ENCODE measurements at places on chromosomes 13 and 19.

DNA sequence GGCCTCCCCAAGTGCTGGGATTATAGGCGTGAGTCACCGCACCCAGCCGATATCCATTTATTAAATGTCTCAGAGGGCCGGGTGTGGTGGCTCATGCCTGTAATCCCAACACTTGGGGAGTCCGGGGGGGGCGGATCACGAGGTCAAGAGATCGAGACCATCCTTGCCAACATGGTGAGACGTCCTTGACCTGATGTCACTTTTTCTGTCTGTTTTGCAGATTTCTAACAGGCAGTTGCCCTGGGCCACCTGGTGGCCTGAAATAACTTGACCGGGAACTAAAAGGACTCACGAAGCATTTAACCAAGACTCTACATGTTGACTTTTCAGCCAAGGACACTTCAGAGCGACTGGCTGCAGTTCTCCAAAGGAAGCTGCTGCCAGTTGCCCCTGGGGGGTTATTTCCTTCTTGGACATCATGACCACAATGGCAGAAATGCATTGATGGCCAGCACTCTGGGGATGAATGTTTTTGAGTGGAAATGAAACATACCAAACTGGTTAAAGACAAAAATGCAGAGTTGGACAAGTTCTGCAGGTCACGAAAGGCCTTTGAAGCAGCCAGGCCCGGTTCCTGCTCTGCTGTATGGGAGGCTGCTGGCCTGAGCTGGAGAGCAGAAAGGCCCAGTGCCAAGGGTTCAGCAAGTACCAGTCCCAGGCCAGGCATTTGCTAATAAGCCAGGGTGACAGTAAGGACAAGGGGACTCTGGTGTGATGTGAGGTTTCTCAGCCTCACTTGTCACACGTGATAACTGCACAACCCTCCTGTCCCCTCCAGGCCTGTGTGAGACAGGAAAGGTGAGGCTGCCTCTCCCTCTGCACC, 8.3 kb downstream of the ZNF837 start:
- DNase-seq = no peak

GRCh38 chr19:55157064-55157908, at the start of gene TNNI3:
Gene TNNI3 (minus strand): TSS chr19:55157732. CDS start chr19:55157589, 143 bp downstream.
- DNase-seq = no peak

- no peak for DNase-seq
Measured at GRCh38 chr13:92912629-92913028, 314.0 kb upstream of the GPC6 start.

DNA sequence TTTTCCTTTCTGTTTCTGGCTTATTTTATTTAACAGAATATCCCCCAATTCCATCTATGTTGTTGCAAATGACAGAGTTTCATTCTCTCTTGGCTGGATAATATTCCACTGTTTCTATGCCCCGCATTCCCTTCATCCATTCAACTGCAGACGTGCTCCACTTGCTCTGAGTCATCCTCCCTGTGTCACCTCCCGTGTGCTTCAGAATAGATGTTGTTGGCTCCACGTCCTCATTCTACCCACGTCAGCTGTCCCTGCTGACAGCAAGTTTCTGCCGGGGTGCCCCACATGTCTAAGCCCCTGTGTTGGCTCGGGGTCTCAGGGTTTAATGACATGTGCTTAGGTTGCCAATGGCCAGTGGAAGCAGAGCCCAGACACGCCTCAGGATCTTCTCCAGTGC, 1041.0 kb downstream of the UQCRFS1 start:
- no peak for DNase-seq

DNA sequence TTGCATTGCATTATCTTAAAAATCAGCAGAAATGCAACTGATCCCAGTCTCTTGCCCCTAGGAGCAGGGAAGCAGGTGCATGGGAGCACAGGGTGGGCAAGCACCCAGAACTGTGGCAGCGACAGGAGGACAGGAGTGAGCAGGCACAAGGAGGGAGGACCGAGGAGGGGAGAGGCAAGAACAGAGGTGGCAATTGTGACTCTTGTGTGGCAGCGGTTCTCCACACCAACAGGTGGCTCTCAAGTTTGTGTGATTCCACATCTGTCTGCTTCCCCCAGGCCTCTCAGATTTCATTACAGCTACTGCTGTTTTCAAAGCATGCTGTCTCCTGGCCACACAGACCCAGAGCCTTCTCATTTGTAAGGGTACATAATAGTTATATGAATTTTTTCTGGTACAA, 108.5 kb downstream of the STK24 start:
- no peak for DNase-seq

DNA sequence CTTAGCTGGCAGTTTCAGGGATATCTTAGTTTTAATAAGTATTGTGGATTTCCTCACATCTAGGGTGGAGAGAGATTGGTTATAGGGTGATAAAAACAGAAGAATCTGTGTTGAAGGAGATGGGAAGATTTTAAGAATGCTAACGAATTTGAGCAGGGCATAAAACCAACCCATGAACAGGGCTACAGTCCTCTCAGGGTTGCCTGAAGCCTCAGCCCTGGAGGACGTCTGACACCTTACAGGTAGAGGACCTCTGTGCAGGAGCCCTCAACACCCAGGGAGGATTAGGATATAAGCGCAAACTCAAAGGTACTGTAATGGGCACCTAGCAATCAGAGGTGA, 461 bp upstream of the WASF3 start:
- no peak for DNase-seq

GRCh38 chr19:42285988-42286348, 16.0 kb upstream of the PRR19 start:
- DNase-seq = no peak

DNA sequence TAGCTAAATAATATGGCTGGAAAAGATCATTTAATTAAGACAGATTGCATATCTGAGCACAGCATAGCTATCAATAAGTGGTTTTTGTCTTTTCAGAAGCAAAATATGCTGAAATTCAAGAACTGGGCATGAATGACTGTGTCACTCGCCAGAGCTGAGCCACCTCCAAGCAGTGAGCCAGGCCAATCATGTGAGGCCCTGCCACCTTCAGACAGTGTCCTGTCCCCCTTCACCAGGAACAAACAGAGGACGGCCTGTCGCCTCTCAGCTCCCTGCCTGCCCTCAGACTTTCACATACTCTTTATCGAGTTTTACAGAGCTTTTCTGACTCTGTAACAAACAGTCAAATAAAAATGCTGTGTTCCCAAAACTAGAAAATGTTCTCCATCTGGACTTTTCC, 171.0 kb upstream of the TSC22D1 start:
- DNase-seq = no peak

DNA sequence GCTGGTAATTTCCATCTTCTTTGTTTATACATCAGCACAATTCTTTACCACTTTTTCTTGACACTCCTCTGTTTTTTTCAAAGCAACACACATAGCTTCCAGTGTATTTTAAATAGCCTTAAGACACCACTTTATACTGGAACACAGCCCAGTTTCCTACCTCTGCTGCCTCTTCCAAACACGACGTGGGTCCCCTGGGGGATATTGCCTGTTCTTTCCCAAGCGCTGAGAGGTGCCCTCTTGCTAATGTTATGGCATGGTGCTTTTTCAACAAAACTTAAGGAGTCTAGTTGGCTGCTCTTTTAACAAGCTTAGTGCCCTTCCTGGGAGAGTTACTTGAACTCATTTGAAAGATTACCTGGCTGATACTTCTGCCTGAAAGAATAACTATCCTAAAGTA, 112.7 kb downstream of the OLFM4 start:
- no peak for DNase-seq

- no peak for DNase-seq
Measured at GRCh38 chr13:105937451-105937850, 598.0 kb downstream of the EFNB2 start.

GRCh38 chr13:67048084-67048820, 181.9 kb downstream of the PCDH9 start:
- DNase-seq = no peak

DNA sequence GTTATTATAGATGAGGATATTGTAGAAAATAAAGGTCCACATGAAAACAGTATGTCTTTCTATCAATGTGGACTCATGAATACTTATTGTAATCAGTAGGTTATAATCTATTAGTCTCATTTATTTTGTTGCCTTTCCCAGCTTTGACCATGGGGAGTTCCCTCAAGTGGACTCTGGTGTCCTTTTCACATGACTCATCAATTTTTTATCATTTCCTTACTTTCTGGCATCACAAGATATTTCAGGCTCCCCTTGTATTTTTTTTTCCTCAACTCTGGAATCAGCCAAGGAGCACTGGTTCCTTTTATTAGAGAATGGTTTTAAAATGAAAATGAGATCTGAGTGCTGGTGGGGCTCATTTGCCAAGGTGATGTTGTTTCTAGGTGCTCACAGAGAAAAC, 63.4 kb upstream of the DIAPH3 start:
- no peak for DNase-seq

- no peak for DNase-seq
Measured at GRCh38 chr19:3094601-3095440, 659 bp downstream of the GNA11 start.

DNA sequence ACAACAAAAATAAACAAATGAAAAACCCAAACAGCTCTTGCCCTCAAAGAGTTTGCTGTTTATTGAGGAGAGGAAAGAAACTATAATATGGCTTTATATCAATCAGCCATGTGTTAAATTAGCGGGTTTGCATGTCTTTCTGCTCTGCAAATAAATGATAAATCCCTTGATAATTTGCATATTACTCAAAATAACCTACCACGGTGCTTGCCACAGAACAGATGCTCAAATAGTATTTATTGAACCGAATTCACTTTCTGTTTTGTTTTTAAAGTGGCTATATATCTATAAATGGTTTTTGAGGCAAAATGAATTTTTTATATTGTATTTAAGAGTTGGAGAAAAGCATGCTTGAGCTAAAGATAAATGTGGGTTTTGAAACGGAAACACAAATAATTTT, 428.1 kb downstream of the ITGBL1 start:
- DNase-seq = no peak

DNA sequence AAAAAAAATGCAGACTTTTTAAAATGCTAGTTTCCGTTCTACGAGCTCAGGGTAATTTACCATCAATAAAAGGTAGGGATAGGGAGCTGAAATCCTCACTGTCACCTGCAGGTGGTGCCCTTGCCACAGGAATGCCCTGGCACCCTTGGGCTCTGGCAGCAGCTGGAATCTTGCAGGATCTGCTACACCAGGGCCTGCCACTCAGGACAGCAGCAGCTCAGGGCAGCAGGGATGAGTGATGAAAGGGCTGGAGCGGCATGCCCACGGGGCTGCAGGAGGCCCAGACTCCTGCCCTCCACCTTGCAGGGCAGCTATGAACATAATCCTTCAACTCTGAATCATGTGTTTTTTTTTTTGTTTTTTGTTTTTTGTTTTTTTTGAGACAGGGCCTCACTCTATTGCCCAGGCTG, 54.0 kb downstream of the GNG7 start:
- peak; percentile 85 for DNase-seq

DNA sequence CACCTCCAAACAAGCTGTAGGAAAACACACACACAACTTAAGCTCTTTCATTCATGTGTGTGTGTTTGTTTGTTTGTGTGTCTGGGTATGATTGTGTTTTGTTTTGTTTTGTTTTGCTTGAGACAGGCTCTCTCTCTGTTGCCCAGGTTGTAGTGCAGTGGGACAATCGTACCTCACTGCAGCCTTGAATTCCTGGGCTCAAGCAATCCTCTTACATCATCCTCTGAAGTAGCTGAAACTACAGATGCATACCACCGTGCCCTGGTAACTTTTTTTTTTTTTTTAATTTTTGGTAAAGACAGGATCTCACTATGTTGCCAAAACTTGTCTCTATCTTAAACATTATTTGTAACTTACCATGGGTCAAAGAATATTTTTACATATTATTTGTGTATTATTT, 431.7 kb downstream of the SLITRK1 start:
- no peak for DNase-seq

DNA sequence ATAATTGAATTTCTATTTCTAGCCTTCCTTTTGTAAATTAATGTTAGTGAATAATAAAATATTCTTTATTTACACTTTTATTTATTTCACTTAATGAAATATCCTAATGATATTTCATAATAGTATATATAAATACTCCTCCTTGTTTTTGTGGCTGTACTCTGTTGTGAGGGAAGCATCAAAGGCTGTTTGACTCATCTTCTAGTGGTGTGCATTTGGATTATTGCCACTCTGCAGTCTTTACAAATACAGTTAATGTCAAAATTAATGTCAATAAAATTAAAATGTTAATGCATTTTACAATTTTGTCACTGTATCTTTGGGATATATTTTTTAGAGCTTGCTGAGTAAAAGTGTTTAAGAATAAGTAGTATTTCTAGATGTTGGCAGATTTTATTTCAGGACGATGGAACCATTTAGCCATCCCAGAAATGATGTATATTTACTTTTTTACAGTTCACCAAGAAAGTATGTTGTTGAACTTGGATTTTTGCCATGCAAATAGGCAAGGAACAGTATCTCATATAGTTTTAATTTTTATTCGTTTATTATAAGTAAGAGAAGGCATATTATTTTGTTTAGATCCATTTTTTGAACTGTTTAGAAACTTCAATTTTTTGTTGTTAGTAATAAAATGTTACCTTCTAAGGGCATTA, 281.2 kb upstream of the SLITRK6 start:
- DNase-seq = no peak

- no peak for DNase-seq
Measured at GRCh38 chr19:31118986-31119385, 230.2 kb downstream of the TSHZ3 start.

- no peak for DNase-seq
Measured at GRCh38 chr13:112583592-112584277, 4.2 kb downstream of the TUBGCP3 start.

Measured in HuH-7 (cell line).